ENCODE measurements at places on chromosomes 5 and 9.

- DNase-seq: no peak
These were observed 71.1 kb downstream of the MAPKAP1 start for GRCh38 chr9:125635888-125636287.

GRCh38 chr5:127863161-127863560 is 160.0 kb downstream of the CCDC192 start:
- peak; percentile 64 for DNase-seq

GRCh38 chr5:56802205-56802604 is 13.1 kb upstream of the MAP3K1 start:
- DNase-seq: no peak

DNA sequence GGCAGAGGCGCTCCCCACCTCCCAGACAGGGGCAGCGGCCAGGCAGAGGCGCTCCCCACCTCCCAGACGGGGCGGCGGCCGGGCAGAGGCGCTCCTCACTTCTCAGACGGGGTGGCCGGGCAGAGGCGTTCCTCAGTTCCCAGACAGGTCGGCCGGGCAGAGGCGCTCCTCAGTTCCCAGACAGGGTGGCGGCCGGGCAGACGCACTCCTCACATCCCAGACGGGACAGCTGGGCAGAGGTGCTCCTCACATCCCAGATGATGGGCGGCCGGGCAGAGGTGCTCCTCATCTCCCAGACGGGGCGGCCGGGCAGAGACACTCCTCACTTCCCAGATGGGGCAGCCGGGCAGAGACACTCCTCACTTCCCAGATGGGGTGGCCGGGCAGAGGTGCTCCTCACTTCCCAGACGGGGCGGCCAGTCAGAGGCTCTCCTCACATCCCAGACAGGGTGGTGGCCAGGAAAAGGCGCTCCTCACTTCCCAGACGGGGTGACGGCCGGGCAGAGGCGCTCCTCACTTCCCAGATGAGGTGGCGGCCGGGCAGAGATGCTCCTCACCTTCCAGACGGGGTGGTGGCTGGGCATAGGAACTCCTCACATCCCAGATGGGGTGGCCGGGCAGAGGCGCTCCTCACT is 75.1 kb downstream of the CARTPT start:
- no peak for DNase-seq

- DNase-seq: peak; percentile 95
These were observed 38.0 kb downstream of the PALM2AKAP2 start for GRCh38 chr9:109817846-109818472.

DNA sequence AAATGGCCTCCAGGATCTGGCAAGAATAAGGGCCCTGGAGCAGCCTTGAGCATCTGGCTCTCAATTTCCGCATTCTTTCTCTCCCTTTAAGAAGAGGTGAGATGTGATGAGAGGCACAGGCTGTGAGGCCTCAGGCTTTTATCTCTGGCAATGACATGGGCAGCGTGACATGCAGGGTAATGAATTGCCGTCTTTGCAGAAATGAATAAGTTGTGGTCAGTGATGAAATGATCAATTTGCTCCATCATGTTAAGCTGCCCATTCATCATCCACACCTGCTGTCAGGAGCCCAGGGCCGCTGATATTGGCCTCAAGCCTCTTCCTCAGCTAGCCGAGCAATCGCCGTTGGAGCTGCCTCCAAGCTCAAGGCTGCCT is 265.3 kb downstream of the TRIM32 start:
- no peak for DNase-seq

DNA sequence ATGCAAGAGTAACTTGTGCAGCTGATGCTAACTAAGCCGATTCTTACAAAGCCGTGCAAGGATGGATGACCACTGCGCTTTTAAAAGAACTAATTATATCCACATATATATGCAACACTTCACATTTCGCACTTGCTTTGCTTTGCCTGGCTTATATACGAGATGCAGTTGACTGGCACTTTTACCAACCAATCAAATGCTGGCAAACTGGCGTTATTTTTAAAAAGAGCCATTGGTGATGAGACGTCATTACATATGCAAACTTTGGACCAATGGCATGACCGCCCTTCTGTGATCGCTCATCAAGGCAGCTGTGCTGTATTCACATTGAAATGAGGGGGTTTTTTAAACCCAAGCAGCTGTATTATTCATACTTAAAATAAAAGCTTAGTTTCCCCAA is 1147.7 kb upstream of the WWC1 start:
- no peak for DNase-seq

DNA sequence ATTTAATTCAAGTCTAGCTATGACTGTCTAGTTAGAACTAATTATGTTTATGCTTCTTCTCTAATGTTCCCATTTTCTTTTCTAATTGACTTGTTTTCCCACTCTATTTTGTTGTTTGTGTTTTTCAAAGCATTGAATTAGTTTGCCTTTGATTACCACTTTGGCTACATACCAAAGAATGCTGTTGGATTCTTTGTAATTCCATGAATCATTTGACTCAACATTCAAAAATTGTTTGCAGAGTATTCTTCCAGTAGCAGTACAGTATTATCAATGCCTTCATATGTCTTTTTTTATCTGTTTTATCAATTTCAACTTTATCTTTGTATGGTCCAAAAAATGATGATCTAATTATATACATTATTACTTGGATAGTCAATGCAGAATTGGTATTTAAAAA is 288.7 kb downstream of the RFX3 start:
- DNase-seq: no peak

GRCh38 chr5:157616785-157617184 is 35.5 kb downstream of the SOX30 start:
- no peak for DNase-seq

- DNase-seq: no peak
These were observed 25.2 kb upstream of the SPRY4 start for GRCh38 chr5:142350021-142350420.

DNA sequence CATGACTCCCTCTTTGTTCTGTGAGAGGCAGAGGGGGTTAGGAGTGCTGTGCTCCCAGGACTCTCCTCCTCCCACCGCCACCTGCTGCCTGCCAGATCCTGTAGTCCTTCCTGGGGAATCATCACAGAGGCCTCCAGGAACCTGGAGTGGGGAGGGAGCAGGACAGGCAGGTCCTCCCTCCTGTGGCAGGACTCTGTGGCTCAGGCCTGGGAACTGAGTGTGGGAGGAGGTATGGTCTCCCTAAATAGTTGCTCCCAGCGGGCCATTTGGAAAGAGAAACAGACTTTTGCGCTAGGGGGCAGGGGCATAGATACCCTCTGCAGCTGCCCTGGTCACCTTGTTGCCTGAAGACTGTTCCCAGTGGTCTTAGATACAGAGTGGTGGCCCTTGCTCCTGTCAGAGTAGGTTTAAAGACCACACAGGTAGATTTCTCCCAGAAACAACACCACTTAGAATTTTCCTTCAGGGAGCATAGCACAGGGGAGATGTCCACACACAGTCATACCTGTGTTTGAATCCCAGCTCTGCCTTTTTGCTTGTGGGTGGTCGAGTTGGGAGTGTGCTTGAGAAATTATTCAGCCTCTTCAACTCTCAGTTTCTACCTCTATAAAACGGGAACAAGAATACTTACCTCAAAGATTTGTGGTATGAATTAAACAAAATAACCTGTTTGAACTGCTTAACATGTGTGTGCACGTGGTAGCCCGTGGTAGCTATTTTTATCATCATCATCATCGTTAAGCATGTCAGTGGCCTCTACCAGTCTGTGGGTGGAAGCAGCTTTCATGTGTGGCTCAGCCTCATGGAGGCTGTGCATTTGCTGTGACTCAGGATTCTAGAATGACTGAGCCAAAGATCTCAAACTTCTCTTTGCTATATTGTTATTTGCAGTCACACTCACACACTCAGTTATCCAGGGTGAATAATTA is 55.8 kb downstream of the SLC22A5 start:
- peak; percentile 43 for DNase-seq

- DNase-seq: no peak
These were observed 24.9 kb downstream of the C9orf50 start for GRCh38 chr9:129595903-129596540.

- DNase-seq: no peak
These were observed 8.3 kb downstream of the LCN12 start for GRCh38 chr9:136960212-136960937.

GRCh38 chr9:70111042-70111602 is 67.5 kb downstream of the MAMDC2 start:
- peak; percentile 88 for DNase-seq

DNA sequence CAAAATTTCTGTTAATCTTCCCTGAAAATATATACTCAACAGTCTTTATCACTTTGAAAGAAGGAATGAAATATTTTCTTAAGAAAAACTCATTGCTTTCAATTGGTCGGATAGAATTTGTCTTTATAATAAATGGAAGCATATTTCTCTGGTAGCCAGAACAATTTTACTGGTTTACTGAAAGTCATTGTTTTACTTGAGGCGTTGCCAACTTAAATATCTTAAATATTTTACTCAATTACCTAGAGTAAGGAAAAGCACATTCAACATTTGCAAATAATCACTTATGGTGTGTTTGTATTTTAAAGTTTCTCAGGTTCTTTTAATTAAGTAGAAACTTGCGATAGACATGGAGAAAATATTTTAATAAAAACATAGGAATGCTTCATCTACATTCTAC is 1181.7 kb downstream of the EFNA5 start:
- no peak for DNase-seq

DNA sequence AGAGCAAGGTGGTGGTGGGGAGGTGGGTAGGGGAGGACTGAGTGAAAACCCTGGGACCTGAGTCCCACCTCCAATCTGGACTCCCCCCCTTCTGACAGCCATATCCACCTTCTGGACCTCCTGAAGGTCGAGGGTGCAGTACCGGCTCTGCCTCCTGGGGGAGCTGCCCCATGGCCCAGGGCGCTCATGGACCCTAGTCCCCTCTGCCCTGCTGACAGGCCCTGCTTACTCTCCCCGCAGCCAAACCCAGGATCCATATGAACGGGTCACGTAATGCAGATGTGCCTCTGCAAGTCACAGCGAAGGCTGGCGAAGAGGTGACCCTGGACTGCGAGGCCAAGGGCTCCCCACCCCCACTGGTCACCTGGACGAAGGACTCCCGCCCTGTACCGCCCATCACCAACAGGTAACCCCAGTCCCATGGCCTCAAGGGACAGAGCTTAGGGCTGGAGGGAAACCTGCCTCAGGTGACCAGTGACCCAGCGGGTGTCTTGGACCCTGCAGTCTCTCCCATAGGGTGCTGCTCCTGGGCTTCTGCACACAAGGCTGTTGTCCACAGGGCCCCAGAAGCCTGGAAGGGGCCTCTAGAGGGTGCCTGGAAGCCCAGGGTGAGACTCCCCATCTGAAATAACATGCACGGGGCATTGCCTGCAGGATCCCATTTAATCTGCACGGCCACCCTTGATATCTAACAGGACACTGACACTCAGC is 61.7 kb downstream of the HMCN2 start:
- no peak for DNase-seq

GRCh38 chr9:136056546-136057235 is 38.4 kb downstream of the NACC2 start:
- DNase-seq: no peak

DNA sequence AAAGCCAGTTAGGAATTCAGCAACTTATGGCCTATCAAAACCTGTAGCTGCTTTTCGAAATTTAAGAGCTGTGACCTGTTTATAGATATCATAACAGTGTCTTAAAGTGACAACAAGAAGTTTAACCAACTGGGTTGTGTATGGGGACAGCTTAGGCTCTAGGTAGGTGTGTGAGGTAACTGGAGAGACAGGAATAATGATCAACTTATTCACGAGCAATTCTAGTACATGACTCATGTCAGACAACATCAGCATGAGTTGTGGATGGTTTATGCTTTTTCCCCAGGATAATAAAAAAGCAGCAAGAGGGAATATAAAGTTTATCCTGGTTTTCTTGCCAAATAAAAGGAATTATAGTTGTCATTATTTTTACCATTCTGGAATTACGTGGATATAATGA is 88.6 kb downstream of the GDNF start:
- DNase-seq: no peak

DNA sequence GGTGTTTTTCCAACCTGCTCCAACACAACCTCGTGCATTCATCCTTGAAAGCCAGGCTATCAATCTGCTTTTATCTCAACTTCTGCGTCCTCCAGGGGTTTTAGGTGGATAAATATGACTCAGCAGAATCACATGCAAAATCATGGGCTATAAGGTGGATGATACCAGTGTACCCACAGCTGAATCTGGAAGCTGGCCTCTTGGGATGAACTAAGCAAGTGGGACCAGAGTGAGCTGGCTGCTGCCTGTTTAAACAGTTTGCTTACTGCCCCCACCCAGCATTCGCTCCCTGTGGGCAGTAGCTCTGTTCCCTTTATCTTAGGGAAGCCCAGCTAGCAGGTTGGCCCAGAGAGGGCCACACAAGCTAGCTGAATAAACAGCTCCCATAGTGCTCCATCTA is 194.0 kb downstream of the CRB2 start:
- no peak for DNase-seq

DNA sequence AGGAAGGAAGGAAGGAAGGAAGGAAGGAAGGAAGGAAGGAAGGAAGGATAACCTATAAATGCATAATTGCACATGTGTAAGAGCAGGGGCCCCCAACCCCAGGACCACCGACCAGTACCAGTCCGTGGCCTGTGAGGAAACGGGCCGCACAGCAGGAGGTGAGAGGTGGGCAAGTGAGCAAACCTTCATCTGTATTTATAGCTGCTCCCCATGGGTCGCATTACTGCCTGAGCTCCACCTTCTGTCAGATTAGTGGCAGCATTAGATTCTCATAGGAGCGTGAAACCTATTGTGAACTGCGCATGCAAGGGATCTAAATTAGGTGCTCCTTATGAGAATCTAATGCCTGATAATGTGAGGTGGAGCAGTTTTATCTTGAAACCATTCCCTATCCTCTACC is 66.1 kb downstream of the SH3RF2 start:
- DNase-seq: no peak

GRCh38 chr9:123637945-123638634 is 282.1 kb downstream of the CRB2 start:
- peak; percentile 15 for DNase-seq

GRCh38 chr5:134638760-134639201 is 6.2 kb upstream of the SAR1B start:
- no peak for DNase-seq

DNA sequence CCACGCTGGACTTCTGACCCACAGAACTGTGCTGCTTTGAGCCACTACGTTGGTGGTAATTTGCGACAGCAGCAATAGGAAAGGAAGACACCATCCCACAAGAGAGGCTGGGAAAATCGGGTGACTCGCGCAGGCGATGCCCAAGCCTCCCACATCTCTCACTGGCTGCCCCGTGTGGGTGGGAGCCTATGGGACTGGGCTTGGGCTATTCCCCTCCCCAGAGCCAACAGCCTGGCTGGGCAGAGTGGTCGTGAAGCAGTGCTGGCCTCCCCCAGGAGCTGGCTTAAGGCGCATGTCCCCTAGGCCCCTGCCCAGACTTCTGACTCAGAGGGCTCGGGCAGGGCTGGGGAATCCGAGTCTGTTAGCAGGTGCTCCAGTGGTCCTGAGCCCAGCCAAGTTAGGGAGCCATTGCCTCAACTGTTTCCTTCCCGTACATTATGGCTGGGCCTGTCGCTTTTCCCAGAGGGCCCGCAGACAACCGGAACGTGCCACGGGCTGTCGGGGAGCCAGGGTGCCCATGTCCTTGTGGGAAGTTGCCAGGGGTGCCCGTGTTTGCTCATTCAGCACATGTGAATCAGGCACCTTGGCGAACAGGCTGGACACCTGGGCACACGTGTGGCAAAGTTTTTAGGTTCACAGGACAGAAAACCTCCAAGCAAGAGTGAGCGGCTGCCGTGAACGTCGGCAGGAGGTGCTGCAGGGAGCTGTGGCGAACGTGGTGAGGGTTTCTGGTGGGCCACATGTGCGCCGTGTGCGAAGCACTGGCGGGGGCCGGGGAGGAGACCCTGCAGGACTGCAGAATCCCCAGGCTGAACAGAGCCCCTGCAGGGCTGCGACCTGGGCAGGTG is 7.0 kb upstream of the RASGEF1C start:
- DNase-seq: no peak

GRCh38 chr5:159184858-159185381 is 24.4 kb downstream of the RNF145 start:
- DNase-seq: peak; percentile 44

Measured in dermis blood vessel endothelial cell (primary cell).